ENCODE measurements at places on chromosomes 2 and 18.

GRCh38 chr2:190121305-190121704 lies 58.8 kb upstream of the MSTN start:
- no peak for DNase-seq

GRCh38 chr2:18381386-18381785 lies 179.1 kb downstream of the RDH14 start:
- DNase-seq, result no peak

GRCh38 chr2:1923541-1923940 lies 179.2 kb upstream of the PXDN start:
- DNase-seq, result no peak

DNA sequence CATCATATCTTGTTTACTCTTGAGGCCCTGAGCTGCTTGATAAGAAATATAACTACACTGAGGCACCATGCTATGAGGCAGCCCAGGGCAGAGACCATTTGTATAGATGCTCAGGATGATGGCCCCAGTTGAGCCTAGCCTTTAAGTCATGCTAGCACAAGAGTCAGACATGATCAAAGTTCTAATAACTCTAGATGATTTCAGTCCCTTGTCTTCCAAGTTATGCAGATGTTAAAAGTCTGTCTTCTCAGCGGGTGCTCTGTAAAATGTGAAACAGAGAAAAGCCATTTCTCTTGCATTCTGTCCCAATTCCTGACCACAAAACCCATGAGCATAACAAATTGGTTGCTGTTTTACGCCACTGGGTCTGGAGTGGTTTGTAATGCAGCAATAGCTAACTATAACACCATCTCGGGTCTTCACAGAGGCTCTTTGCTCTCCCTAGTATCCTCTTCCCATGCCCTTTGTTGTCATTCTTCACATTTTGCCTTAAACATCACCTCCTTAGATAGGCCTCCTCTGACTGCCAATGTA lies 49.6 kb downstream of the NXPH2 start:
- DNase-seq, result no peak

DNA sequence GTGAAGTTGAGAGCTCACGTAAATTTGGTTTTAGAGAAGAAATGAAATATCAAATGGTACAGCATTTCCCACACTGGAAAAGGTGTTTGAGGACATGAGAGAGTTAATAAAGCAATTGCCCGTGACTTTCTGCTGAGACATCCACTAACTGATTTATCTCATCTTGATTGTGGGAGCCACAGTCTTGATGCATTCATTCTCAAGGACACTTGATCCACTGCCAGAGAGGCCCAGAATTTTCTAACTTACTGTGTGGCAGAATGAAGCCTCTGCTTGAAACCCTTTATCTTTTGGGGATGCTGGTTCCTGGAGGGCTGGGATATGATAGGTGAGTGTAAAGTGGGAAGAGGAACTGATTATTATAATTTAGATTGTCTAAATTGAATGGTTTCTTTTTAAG lies at the start of gene CPO:
CPO (plus strand) TSS at position 179 of the 400 bp plus-strand sequence; CDS start at position 261, 82 bp downstream.
- DNase-seq, result no peak

DNA sequence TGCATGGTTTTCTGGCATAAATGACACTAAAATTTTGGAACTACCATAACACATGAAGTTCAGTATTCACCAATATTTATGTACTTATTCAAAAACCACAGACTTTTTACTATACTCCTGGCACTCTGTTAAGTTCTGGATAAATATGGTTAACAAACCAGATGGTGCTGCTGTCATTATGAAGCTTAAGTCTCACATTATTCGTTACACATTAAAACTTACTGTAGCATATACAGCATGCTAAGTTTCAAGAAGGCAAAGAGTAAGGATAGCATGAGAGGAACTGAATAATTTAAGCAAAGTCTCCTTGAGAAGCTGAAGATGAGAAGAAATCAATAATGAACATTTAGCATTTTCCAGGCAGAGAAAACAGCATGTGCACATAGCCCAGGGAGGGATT lies 929.5 kb downstream of the NRXN1 start:
- no peak for DNase-seq

GRCh38 chr2:17164550-17164949 lies 353.7 kb downstream of the RAD51AP2 start:
- no peak for DNase-seq

DNA sequence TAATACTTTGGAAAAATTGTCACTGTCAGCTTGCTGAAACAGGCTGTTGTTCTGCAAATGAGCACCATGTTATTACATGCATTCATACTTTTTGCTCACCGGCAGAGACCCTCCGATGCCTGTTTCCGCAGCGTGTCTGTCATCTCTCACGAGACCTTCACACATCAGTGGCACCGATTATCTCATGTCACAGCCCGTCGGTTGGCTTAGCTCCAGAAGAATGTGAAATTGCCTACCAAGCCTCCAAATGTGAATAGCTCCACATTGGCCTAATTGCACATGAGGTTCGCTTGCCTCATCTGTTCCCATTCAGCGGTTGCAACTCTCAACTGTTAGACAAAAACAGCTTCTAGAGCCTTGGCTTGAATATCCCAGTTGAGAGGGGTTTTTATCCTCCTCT lies 233.0 kb downstream of the ACTR3 start:
- DNase-seq, result no peak

DNA sequence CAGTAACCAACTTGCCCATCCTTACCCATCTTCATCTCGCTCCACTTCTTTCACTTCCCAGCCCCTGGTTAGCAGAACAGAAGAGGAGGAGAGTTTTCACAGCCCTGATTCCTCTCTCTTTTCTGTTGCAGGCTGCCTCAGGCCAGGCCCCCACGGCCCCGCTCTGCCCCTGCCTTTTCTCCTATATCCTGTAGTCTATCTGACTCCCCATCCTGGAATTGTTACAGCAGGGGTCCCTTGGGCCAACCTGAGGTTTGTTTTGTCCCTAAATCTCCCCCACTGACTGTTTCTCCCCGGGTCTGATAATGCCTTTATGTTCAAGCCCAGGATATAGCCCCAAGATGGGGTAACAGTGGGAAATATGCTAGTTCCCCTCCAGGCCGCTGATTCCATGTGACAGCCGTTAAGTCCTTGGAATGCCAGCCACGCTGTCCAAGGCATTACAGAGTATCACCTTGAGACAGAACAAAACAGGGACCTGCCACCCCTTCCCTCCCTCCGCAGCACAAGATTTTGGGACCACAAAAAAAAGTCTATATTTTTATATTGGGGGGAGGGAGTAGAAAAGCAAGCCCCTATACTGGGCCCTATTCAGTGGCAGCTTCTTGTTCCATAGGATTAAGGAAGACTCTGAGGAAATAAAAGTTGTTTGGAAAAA lies 1.4 kb downstream of the OST4 start:
- no peak for DNase-seq

DNA sequence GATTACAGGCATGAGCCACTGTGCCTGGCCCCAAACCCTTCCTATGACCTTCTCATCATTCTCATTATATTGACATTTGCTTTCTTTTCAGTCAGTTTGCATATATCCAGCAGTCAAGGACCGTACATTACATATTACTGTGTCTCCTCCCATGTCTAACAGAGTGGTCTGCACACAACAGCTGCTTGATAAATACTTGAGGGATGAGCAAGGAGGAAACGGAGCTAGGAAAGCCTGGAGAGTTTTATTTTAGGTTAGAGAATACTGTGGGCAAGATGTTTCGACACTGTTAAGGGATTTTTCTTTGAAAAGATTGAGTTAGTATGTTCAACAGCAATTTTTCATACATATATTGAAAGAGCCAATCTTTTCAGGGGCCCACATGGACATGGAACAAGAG lies 76.2 kb upstream of the CHRNA1 start:
- no peak for DNase-seq

DNA sequence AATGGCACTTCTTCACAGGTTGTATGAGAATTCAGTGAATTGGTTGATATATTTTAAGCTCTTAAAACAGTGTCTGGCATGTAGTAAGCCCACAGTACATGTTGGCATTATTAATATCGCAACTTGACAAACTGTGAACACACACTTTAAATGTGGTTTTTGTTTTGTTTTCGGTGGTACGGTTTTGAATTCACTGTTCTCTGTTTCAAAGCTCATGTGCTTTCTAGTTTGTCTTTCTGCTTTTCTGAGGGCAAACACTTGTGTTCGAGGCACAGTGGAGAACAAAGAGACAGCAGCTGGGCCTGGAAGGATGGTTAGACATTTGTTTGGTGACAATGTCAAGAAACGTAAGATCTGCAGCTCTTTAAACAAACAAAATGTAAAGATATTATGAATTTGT lies 276.5 kb upstream of the MC4R start:
- DNase-seq, result no peak

GRCh38 chr18:50061876-50062517 lies 132.9 kb downstream of the MYO5B start:
- DNase-seq, result no peak

GRCh38 chr2:229521576-229521975 lies 192.8 kb downstream of the DNER start:
- no peak for DNase-seq

DNA sequence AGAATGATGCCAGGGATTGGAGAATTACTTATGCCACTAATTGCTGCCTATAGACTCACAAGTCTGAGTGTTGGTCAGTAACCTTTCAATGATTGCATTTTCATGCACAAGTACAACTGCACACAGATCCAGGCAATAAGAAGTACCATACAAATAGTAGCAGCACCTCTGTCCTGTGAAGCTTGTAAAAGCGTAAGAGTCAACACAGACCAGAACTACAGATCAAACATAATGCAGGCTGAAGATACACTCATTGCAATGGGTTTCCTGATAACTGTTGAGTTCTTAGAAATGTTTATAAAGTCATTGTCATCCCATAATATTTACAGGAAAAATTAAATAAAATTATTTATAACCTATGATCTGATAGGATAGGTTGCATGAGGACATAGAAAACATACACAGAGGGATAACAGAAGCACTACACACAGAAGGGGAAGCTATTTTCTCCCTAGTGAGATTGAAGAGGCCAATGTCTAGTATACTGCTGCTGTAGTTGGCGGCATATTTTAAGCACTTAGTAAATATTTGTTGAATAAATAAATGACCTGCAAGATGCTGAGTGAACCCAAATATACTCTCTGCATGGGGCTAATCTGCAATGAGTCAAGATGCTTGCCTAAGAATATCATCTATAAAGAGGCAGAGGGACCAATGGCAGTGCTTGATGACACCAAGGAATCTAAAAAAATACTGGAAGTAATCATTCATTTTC lies 5.7 kb upstream of the PIK3C3 start:
- DNase-seq, result no peak
